ENCODE measurements at places on chromosomes 1 and 21.
A peak's percentile ranks its signal among the peaks of the same experiment; 100 is the strongest.

DNA sequence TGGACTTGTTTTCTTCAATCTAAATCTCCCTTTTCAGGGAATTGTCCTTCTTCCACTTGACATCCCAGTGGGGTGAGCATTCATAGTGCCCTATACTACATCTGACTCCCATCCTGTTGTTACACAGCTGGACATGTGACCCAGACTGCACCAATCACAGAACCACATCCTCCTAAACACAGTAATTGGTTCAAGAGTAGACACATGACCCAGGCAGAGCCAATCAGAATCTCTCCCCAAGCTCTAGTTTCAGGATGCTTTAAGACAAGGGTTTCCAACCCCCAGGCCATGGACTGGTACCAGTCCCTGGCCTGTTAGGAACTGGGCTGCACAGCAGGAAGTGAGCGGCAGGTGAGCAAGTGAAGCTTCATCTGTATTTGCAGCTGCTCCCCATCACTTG, 5.6 kb upstream of the DDOST start:
- DNase-seq, result no peak

GRCh38 chr1:23995431-23995837, 15.3 kb upstream of the SRSF10 start:
- no peak for DNase-seq

- no peak for DNase-seq
These were observed 46.9 kb downstream of the KIF21B start for GRCh38 chr1:200976634-200977033.

- no peak for DNase-seq
These were observed 19.7 kb downstream of the STUM start for GRCh38 chr1:226568077-226568831.

DNA sequence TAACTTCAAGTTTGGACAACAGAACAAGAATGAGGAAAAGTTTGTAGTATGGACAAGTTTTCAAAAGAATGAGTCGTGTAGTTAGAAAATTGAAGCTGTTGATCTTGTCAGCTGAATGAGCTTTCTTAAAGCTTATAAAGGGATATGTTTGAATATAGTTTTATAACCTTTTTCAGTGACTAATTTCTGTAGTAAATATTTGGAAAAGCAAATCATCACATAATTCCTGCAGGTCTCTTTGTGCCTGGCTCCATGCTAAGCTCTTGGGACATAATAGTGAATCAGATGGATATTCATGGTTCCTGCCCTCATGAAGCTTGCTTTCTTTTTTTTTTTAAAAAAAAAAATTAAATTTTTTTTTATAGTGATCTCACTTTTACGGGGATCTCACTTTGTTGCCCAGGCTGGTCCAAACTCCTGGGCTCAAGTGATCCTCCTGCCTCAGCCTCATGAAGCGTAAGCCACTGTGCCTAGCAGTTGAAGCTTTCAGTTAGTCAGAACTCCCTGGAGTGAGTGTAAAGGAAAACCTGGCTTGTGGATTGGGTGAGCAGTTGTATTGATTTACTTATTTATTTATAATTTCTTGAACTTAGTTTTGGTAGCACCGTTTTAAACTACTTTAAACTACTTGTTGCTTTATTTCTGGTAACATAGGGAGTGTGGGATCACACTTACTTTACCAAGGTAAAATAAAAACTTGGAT, 15.5 kb downstream of the DYRK1A start:
- DNase-seq, result no peak

DNA sequence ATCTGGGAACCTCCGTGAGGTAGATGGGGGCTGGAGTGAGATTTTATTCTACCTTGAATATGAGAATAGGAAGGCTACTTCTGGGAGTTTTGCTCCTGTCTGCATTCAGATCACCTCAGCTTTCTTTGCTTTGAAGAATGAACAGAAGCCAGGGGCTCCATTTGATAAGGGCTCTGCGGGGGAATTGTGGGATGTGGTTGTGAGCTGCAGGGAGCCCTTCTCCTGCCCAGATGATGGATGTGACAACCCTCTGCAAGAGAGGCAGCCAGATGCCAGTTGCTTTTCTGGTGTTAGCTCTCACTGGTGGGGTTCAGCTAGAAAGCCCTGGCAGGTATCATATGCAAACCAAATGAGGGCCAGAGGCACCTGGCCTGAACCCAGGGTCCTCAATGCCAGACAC, 21.5 kb downstream of the IER5 start:
- DNase-seq, result no peak

DNA sequence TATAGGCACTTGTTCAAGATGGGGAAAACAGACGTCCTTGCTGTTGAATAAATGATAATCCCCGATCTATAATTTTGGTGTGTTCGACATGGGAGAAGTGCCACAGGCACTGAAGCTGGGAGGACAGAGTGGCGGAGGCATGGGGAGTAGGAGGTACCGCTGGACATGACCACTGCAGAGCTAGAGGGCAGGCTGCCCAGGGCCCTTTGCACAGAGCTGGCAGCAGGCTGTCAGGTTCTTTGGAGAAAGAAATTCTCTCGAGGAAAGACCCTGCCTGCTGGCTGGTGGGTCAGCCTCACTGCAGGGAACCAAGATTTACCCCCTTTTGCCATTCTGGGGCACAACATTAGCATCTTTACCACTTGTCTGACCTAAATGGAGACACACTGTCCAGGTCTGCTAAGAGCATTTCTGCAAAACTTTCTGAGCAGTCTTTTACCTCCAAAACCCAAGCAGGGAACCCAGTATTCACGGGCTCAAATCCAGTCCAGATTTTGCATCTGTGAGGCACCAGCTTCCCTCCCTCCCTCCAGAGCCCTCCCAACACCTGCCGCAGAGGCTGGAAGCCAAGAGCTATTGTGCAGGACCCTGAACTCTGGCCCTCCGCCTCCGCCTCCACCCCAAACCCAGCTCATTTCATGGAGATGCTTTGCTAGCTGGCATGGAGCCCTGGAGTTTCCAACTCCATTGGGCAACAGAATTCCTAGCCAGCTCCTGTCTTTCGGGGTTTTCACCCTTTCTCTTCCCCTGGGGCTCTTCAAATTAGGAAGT, 142.3 kb downstream of the PLXNA2 start:
- DNase-seq, result peak; percentile 34

GRCh38 chr1:160359559-160360226, 7.2 kb upstream of the NHLH1 start:
- DNase-seq, result no peak

DNA sequence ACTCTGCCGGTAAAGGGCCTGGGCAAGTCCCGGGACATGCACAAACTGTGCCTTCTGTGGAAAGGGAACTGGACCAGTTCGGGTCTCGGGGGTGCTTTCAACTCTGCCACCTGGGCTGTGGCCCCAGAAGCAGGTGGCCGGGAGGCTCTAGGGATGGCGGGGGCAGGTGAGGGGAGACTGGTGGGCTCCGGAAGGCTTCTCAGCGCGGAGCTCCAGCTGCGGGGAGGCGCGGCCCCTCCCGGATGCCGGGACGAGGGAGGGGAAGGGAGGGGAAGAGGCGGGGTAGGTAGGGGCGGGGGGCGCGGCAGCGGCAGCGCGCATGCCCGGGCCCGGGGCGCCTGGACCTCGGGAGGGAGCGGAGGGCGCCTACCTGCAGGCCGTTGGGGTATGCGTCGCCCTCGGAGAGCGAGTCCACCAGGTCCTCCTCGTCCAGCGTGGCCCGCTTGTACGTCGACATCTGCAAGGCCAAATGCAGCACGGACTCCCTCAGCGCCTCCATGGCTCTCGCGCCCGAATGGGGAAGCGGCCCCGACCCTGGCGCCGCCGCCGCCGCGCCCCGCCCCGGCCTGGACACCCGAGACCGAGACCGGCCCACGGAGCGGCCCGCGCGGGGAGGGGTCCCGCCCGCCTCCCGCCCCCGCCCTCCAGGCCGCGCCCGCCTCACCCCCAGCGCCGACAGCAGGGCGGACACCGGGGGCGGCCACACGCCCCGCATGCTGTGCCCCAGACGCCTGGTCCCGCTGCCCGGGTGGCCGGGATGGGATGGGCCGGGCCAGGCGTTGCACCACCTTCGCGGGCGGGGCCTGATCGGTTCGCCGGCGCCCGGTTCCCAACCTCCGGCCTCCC, at the start of gene ECE1:
Gene ECE1 (minus strand): TSS at position 764 of the 846 bp plus-strand sequence. CDS start 49 bp downstream, at position 715.
- DNase-seq, result no peak

DNA sequence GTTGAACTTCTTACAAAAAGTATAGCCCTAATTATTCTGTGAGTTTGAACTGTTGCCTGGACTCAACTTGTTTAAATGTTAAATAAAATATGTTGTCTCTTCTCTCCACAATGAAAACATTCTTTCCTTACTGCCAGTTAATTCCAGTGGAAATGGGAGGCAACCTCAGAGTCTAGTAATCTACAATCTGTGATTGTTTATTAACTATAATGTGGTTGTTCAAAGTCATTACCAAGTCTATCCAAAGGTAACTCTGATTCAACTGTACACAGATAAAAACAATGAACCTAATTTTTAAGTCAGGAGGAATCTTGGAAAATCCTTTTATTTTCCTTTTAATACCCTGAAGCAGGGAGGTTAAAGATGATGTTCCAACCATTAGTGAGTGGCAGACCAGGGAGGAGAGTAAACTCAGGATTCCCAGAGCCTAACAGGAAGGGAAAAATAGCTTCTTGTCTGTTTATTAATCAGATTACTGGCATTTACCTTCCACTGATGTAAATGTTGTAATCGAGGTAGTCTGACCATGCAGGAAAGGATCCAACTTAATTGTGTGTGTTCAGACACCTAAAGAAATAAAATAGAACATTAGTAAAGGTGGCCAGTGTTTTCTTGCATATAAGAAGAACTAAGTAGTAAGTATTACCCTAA, 57.1 kb upstream of the TBX15 start:
- DNase-seq, result no peak

DNA sequence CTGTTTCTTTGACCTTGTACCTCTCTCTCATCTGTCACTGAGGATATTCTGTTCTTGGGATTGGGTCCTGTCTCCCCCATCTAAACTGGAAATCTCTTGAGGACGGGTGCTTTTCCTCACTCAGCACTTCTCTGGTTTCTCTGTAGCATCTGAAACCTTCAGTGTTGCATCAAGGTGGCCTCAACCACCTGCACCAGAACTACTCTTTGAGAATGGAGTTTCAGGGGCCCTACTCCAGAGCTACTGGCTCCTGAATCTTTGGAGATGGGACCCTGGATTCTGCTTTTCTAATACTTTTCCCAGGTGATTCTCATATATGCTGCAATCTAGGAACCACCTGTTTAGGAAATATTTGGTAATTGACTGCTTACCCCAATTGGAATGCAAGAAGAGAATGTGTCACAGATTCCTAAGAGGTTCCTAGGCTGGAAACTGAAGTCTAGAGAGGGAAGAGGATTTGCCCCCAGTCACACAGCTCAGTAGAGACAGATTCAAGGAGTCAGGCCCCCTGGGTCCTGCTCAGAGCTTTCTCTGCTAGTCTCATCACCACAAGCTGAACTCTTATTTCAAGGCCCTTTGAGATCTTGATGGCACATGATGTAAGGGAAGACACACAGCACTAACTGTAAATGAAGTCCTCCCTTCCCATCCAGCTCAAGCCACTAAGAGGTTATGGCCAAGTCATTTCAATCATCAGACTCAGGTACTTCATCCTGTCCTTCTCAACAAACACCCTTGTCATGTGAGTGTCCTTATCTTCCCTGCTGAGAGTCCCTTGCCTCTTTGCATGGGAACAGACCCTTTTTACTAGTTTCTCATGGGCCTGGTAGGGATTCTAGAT, 48.7 kb downstream of the EIF2D start:
- no peak for DNase-seq

- no peak for DNase-seq
These were observed 27.6 kb downstream of the CD244 start for GRCh38 chr1:160834945-160835565.

DNA sequence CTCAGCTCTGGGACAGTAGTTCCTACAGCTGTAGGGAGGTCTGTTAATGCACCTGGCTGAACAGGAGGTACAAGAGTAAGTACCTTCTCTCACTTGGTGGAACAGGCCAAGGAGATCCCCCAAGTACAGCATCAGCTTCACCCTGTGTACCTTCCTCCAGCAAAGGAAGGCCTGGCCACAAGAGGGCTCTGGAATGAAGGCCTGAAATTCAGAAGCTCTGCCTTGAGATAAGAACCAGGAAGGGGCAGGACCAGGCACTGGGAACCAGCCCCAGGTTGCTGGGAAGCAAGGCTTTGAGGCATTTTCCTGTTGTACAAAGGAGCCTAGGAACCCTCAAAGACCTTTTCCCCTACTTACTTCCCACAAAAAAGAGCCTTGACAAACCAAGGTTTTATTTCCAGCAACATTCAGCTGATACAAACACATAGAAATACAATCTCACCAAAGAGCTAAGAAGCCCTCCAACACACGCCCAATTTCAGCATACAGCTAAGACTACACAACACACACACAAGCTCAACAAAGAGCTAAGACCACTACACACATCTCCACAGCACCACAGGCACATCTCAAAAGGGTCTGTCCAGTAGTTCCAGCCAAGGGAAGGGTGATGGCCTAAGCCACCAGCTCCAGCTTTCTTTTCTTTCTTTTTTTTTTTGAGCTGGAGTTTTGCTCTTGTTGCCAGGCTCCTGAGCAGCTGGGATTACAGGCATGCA, 23.5 kb downstream of the F11R start:
- peak; percentile 6 for DNase-seq

DNA sequence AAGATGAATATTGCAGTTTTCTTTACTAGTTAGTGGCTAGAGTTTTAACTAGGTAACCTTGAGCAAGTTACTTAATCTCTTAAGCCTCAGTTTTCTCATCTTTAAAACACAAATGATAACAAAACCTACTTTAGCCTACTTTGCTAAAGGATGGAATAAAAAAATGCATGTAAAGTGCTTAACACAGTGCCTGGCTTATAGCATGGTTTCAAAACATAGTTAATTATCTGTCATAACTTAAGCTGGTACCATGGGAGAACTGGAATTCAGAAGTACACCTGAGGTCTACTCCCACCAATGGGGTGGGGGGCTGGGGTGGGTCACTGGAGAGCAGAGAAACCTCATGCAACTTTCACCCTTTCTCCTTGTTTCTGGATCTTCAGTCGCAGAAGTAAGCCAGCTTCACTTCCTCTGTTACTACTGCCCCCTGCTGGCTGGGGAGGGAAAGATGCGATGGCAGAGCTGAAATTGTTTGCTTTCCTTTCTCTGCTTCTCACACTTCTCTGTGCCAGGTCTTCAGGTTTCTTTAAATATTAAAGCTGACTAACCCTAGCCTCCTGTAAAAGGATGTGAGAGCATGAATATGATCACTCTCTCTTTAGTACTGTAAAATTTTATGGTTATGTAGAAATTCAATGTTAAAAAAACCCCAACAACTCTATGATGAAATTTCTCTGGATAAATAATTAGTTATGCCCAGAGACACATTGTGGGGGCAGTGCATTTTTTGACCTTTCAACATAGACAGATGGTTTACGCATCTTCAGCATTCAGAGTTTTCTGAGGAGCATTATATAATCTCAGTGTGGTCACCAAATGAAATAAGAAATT, 324.2 kb downstream of the HLX start:
- no peak for DNase-seq

- no peak for DNase-seq
These were observed 2151.6 kb downstream of the MRPL39 start for GRCh38 chr21:23455676-23456075.
